ENCODE measurements at places on chromosomes 4 and X.

DNA sequence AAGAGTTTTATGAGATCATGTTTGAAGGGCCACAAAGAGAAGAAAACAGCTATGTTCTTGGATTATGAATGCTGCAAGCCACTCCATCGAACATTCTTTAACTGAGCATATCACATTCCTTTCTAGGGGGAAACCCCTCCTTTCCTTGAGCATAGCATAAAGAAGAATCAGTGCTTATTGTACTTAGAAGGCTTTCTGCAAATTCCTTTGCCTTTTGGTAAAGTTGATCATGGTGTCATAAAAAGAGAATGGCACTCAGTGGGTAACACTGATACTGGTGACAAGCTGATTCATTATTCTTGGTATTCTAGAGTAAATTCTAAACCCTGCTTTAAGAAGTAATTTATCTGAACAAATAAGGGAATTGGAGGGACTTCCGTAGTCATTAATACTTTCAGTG is 88.5 kb upstream of the GPR34 start:
- no peak for DNase-seq

GRCh38 chr4:74838746-74839370 is 44.5 kb upstream of the BTC start:
- DNase-seq, result no peak

- DNase-seq, result no peak
These were observed 734 bp upstream of the GALNT7 start for GRCh38 chr4:173167758-173168395.

DNA sequence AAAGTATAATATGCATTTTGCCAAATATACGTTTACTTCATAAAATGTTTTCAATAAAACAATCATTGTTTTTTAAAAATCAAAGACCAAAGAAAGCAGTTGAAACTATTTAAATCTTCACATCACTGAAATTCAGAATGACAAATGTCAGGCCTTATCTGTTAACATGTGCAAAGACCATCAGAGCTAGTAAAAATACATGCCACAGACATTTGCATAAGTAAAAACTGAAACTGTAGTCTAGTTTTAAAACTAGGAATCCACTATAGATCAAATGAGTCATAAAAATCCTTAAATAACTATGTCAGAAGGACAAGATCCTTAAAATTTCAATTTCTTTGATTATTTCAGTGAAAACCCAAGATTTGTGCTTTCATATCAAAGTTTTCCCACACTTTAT is 24.8 kb downstream of the KLHL15 start:
- no peak for DNase-seq

DNA sequence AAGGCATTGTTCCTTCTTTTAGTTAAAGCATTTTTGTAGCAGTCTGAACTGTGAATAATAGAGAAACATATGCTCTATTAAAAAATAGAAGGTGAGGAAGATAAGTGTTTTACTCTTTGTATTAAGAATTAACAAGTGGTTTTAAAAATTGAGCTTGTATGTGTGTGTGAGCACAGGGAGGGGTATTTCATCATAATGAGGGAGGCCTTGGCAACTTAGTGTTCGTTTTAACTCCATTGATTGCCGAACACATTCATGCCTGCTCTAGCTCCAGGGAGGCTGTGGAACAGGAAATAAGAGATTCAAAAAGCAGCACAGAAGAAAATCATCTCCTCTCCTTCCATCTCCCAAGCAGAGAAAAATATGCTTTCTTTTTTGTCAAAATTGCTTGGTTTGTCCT is 14.8 kb downstream of the SHROOM3 start:
- no peak for DNase-seq

DNA sequence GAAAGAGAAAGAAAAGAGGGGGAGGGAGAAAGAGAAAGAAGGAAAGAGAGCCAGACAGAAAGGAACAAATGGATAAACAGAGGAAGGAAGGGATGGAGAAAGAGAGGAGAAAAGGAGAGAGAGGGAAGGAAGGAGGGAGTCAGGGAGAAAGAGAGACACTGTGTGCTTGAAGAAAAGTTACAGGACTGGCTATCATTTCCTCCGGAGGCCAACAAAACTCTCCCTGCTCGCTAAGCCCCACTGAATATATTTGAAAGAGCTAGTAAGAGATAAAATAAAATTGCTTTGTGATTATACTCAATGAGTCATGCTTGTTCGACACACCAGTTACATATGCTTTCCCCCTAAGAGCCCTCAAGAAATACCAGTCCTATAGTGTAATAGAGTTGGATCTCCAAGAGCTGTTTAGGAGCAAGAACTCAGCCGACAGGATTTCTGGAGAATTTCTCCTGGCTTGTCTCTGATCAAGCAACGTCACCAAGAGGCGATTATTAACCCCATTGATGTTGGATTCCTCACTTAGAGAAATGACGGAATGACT is 102.2 kb downstream of the MXRA5 start:
- DNase-seq, result no peak

- no peak for DNase-seq
These were observed 262.5 kb downstream of the FBXW7 start for GRCh38 chr4:152273343-152273742.

DNA sequence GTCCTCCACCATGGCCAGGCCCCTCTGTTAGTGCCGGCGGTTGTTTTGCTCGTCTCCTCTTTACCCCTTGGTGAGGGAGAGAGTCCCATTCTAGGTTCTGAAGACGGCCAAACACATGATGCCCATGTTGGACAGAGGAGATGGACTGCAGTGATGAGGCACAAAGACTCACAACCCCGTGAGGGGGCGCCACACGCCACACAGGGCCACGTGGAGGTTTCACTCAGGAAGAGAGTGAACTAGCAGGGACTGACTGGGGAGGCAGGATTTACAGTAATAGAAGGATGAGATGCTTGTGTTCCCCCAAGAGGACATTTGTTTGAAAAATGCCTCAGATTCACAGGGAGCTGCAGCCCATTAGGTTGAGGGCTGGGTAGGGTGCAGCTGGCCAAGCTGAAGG is 655.3 kb upstream of the FRG1 start:
- DNase-seq, result no peak

GRCh38 chrX:133985967-133986683 is 731 bp upstream of the GPC3 start:
- no peak for DNase-seq

Measured in activated CD4-positive, alpha-beta T cell treated with anti-CD3 and anti-CD28 coated beads for 1 hour (primary cell).